WTC11 (cell line): ENCODE measurements at places on chromosomes 1 and 21. TPM values are rescaled to one million over a fixed set of nuclear protein-coding genes. Genes with fewer than 3 reads are reported as not detected.

- H3K4me3 ChIP-seq: no peak overlapping the region
- no peaks in the 10 kb centered on the region for H3K27me3 ChIP-seq
- peaks cover 15% of the 10 kb centered on the region for H3K36me3 ChIP-seq
- peaks cover 8% of the 10 kb centered on the region for H3K4me1 ChIP-seq
These were observed 24.2 kb downstream of the SLC19A2 start for GRCh38 chr1:169461390-169462000.

- DNase-seq: no peak
- H3K27ac ChIP-seq: no peak overlapping the region
- H3K36me3 ChIP-seq: peaks cover 29% of the 10 kb centered on the region
- no peaks in the 10 kb centered on the region; the same call in 1 of the 2 replicates for H3K27me3 ChIP-seq
- peaks cover 3% of the 10 kb centered on the region; the same call in 1 of the 2 replicates for H3K4me1 ChIP-seq
- no peak overlapping the region for H3K4me3 ChIP-seq
These were observed 316.7 kb downstream of the LRRC40 start for GRCh38 chr1:69888657-69889056.

Gene VSIG8
- total RNA-seq: not detected in 3 replicates

Gene ITGB2
- 1.0 to 1.5 TPM (median 1.5 TPM) in 3 replicates for total RNA-seq

DNA sequence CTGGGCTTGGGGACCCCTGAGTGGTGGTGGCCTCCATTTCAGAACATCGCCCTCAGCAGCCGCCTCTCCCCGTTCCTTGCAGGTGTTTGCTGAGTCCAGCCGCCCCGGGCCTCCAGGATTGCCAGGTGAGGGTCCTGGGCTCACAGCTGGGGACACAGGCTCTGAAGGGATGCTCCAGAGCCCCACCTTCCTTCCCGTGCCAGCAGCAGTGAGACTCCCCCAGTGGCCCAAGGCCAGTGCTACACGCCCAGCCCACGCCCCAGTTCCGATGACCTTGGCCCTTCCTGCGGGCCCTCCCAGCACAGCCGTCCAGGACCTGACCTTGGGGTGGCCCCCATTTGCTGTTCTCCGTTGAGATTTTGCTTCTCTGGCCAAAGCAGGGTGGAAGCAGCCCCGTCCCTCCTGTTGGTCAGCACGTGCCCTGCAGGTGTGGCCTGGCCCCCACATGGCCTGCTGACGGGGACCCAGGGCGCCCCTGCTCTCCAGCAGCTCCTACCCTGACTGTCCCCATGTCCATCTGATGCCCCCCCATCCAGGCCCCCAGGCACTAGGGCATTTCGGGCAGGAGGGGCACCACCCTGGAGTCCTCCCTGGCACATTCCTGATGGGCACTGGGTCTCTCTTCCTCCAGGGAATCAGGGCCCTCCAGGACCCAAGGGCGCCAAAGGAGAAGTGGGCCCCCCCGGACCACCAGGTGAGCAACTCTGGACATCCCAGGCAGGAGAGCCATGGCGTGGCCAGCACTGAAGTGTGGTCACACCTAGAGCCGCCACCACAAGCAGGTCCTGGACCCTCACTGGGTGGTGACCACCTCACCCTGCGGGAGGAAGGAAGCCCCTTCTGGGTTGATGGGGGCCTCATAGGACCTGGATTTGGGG is 45.0 kb downstream of the SLC19A1 start:
- H3K4me3 ChIP-seq: no peak overlapping the region
- H3K27ac ChIP-seq: no peak overlapping the region
- H3K36me3 ChIP-seq: peaks cover 37% of the 10 kb centered on the region
- DNase-seq: no peak
- no peaks in the 10 kb centered on the region for H3K27me3 ChIP-seq
- no peaks in the 10 kb centered on the region for H3K4me1 ChIP-seq

DNA sequence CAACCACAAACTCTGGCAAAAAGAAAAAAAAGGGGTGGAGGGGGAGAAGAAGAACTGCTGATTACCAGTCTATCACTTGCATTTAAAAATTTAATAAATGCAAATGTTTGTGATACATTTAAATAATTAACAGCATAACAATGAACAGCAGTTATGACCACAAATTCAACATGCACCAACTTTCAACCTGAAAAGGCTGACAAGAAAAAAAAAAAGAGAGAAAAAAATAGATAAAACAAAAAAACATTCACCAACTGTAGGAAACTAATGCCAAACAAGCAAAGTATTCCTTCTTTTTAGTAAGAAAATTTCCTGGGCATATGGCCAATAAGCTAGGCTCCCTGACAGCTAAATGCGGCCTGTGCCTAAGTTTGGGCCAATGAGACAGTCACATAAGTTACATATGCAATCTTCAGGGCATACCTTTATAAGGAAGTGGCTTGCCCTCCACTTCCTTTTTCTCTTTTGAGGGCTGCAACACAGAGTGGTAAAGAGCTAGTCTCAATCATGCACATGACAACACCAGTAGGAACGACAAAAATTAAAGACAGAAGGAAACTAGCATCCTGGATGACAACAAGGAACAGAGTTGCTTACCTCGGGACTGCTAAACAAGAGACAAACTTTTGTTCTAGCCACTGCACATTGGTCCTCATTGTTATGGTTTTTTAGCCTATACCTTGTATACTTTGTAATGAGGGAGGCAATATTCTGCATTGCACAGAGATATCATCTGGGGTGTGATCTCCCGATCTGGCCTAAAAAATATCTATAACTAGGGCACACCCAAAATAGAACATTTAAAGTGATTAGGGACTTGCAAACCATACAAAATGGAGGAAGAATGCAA is 24.2 kb upstream of the PHTF1 start:
- peaks cover 6% of the 10 kb centered on the region for H3K36me3 ChIP-seq
- peaks cover 21% of the 10 kb centered on the region for H3K4me1 ChIP-seq
- H3K27ac ChIP-seq: 0 out of 2 replicates have a peak overlapping the region, but pooled peaks have one; percentile 14
- no peak overlapping the region for H3K4me3 ChIP-seq

Gene HSD11B1
- 0.41 TPM in 1 of 3 replicates, not detected in the others for total RNA-seq

- no peaks in the 10 kb centered on the region for H3K4me1 ChIP-seq
- peaks cover 19% of the 10 kb centered on the region for H3K36me3 ChIP-seq
- no peak overlapping the region for H3K27ac ChIP-seq
- no peak for DNase-seq
- no peak overlapping the region for H3K4me3 ChIP-seq
These were observed 26.9 kb upstream of the SH3D21 start for GRCh38 chr1:36279110-36279788.

GRCh38 chr21:25573409-25574206 is 33.7 kb downstream of the MRPL39 start:
- H3K4me1 ChIP-seq: peaks cover 10% of the 10 kb centered on the region
- no peaks in the 10 kb centered on the region for H3K27me3 ChIP-seq
- H3K27ac ChIP-seq: no peak overlapping the region
- no peak overlapping the region for H3K4me3 ChIP-seq
- no peak for DNase-seq

DNA sequence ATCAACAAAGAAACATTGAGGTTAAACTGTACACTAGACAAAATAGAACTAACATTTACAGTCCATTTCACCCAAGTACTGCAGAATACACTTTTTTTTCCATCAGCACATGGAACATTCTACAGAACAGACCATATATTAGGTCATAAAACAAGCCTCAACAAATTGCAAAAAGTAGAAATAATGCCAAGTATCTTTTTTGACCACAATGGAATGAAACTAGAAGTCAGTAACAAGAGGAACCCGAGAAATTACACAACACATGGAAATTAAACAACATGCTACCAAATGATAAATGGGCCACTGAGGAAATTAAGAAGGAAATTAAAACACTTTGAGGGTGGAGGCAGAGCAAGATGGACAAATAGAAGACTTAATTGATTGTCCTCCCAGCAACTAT is 8.4 kb upstream of the C1orf185 start:
- no peaks in the 10 kb centered on the region for H3K4me1 ChIP-seq
- no peaks in the 10 kb centered on the region; the same call in 1 of the 2 replicates for H3K27me3 ChIP-seq
- no peak overlapping the region for H3K4me3 ChIP-seq
- no peaks in the 10 kb centered on the region for H3K36me3 ChIP-seq
- no peak overlapping the region for H3K27ac ChIP-seq
- DNase-seq: no peak

GRCh38 chr1:164667001-164667400 is 108.0 kb downstream of the PBX1 start:
- H3K27me3 ChIP-seq: no peaks in the 10 kb centered on the region
- no peak for DNase-seq
- H3K27ac ChIP-seq: no peak overlapping the region
- H3K36me3 ChIP-seq: peaks cover 9% of the 10 kb centered on the region

Gene SERPINC1
- 0.57 to 1.0 TPM (median 0.69 TPM) in 3 replicates for total RNA-seq

DNA sequence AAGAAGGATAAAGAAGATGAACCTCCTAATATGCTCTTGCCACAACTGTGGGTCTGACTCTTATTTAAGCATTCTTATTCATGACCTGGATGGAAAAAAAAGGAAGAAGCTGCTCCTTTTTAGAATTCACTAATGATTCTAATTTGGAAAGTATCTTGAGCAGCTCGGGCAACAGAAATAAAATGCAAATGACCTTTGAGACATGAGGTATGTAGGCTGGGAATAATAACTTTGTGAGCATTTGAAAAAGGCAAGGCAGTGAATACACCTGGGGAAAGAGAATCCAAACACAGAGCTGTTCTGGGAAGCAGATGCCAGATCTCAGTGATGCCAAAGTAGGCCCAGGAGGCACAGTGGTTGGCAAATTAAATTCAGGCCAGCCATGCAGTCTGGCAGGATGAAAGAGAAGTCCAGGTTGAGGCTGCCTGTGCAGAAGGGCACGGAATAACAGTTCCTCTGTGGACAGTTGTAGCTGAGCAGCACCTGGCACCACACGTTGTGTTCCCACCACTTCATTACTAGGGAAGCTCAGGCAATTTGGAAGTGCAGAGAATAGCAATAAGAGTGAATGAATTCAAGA is 320.8 kb upstream of the ST6GALNAC5 start:
- DNase-seq: no peak
- no peak overlapping the region for H3K4me3 ChIP-seq
- no peak overlapping the region for H3K27ac ChIP-seq
- peaks cover 23% of the 10 kb centered on the region for H3K4me1 ChIP-seq
- H3K36me3 ChIP-seq: no peaks in the 10 kb centered on the region

Gene HES5
- total RNA-seq: 0.21 to 0.23 TPM in 2 of 3 replicates, not detected in the other

Gene IGSF5
- total RNA-seq: 3.3 to 3.6 TPM (median 3.5 TPM) in 3 replicates

DNA sequence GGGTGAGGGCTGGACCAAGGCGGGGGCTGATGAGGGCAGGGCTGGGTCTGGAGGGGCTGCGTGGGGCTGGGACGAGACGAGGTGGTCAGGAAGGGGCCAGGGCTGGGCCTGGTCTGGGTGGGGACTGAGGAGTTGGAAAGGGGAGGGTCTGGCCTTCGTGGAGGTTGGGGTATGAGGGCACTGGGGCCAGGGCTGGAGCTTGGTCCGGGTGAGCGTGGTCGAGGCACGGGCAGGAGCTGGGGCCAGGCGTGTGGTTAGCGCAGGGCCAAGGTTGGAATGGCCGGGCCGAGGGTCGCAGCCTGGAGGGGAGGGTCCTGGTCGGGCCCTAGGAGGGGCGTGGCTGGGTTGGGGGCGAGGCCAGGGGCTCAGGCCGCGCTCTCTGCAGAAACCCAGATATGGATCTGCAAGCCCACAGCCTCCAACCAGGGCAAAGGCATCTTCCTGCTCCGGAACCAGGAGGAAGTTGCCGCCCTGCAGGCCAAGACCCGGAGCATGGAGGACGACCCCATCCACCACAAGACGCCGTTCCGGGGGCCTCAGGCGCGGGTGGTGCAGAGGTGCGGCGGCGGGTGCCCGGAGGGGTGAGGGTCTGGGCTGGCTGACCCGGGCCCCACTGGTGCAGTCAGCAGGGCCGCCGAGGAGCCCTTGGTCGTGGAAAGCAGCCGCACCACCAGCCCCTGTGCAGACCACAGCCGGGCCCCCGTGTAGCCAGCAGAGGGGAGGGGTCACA is 9.0 kb downstream of the TTLL10 start:
- no peaks in the 10 kb centered on the region for H3K36me3 ChIP-seq
- H3K27ac ChIP-seq: no peak overlapping the region
- DNase-seq: peak; percentile 23
- H3K4me3 ChIP-seq: no peak overlapping the region
- no peaks in the 10 kb centered on the region for H3K4me1 ChIP-seq
